ENCODE measurements at places on chromosomes 4 and X.

GRCh38 chr4:83489711-83490326 is 4.9 kb upstream of the ABRAXAS1 start:
- no peak for DNase-seq

GRCh38 chr4:98664959-98665358 is 6.5 kb upstream of the TSPAN5 start:
- DNase-seq = no peak

DNA sequence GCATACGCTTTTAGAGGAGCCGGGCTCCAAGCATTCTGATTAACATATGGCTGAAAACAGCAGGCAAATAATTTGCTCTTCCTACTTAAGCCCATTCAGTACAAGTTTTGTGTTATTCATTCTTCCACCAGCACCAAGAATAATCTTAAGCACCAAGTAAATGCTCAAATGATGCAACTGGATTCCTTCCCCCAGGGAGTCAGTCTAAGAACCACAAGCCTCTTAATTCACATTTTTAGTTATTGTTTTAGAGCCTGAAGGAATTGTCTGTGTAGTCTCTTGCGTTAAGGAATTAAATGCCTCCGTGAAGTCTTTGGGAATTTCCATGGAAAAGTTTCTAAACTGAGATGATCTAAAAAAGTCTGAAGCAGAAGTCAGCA is 61.5 kb upstream of the MAGEB2 start:
- no peak for DNase-seq

GRCh38 chrX:10387011-10387410 is 230.2 kb downstream of the CLCN4 start:
- DNase-seq = no peak

DNA sequence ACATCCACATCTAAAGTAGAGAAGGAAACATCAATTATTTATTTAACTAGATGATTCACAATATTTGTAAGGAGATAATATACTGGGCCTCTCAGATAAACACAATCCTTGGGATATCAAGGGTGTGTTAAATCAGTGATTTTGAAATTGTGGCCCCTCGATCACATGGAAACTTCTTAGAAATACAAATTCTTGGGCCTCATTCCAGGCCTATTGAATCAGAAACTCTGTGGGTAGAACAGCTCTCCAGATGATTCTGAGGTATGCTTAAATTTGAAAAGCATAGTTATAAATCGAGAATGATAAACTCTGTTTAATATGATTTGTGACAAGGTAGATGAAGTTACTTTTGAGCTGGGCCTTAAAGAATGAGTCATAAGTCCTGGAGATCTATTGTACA is 64.3 kb upstream of the GPR174 start:
- no peak for DNase-seq

DNA sequence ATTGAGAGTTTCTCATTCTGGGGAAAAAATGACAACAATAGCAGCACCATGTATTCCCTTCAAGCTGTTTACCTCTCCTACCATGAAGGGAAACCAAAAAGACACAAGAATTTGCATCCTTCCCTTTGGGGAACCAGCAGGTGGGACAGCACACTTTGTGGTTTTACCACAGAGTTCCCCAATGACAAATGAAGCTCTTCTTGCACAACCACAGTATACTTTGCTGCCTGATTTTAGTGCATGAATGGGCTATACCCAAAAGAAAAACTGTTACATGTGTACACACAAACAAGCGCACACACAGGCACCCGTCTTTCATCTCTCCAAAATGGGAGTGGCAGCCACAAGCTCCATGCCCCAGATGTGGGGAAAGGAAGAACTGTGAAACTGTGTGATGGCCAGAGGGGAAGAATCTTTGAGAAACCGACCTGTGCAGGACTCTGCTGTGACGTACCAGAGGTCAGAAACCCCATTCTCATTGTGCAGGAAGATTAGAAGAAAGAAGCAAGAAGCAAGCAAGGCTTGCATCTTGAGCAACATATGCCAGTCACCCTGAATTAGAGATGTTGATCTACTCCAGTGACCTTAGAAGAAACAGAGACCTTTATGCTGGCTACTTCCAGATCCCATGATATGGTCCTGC is 2.7 kb upstream of the MAML3 start:
- DNase-seq = no peak

Measured in stimulated activated CD4-positive, alpha-beta T cell treated with anti-CD3 and anti-CD28 coated beads, TNF-alpha, amount 100 ng/mL, for 4 hours (primary cell).